ENCODE measurements at places on chromosomes 4 and X. TPM values are rescaled to one million over a fixed set of nuclear protein-coding genes. Genes with fewer than 3 reads are reported as not detected.

The SLC49A3 gene
- not detected for polyA plus RNA-seq

The RGN gene
- polyA plus RNA-seq, result 21.0 TPM

The TCEAL7 gene
- 45.5 TPM for polyA plus RNA-seq

The RELL1 gene
- 1.1 TPM for polyA plus RNA-seq

The TRIM61 gene
- polyA plus RNA-seq, result 3.8 TPM

The UTP14A gene
- 5.0 TPM for polyA plus RNA-seq

The CHST7 gene
- polyA plus RNA-seq, result 2.2 TPM

The TLR10 gene
- 0.27 TPM for polyA plus RNA-seq

The SGMS2 gene
- 8.5 TPM for polyA plus RNA-seq

The ARSD gene
- 7.0 TPM for polyA plus RNA-seq

The MAGEE2 gene
- not detected for polyA plus RNA-seq

The LEF1 gene
- polyA plus RNA-seq, result 0.65 TPM

The TEX13C gene
- polyA plus RNA-seq, result not detected

The TXK gene
- polyA plus RNA-seq, result not detected

The AWAT1 gene
- not detected for polyA plus RNA-seq

The ENPEP gene
- polyA plus RNA-seq, result not detected

The PNMA5 gene
- polyA plus RNA-seq, result not detected

The ALAS2 gene
- not detected for polyA plus RNA-seq

The NEIL3 gene
- polyA plus RNA-seq, result not detected

The YIPF6 gene
- 39.6 TPM for polyA plus RNA-seq

The TSPAN7 gene
- polyA plus RNA-seq, result 623 TPM

The DCHS2 gene
- polyA plus RNA-seq, result 1.9 TPM
